ENCODE measurements at places on chromosomes 13 and 19.

- DNase-seq = no peak
Observed at GRCh38 chr13:98632961-98633360, 56.1 kb upstream of the STK24 start.

- DNase-seq = peak; percentile 96
Observed at GRCh38 chr19:38335949-38336637, 463 bp downstream of the CATSPERG start.

DNA sequence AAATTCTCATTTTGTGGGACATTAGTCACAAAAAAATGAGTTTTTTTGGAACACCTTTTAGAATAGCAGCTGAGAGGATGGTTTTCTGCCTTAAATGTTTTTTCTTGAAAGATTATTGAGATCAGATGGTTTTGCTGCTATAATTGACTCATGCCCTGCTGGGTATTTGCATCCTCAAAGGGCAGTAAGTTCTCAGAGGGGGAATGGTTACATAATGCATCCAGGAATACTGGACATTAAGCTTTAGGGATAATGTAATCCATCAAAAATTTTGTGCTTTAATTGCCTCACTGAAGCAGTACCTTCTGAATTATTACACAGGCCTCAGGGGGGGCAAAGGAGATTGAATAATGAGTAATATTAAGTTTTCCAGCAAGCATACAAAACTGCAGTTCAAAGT is 866.3 kb upstream of the SPRY2 start:
- DNase-seq = no peak

DNA sequence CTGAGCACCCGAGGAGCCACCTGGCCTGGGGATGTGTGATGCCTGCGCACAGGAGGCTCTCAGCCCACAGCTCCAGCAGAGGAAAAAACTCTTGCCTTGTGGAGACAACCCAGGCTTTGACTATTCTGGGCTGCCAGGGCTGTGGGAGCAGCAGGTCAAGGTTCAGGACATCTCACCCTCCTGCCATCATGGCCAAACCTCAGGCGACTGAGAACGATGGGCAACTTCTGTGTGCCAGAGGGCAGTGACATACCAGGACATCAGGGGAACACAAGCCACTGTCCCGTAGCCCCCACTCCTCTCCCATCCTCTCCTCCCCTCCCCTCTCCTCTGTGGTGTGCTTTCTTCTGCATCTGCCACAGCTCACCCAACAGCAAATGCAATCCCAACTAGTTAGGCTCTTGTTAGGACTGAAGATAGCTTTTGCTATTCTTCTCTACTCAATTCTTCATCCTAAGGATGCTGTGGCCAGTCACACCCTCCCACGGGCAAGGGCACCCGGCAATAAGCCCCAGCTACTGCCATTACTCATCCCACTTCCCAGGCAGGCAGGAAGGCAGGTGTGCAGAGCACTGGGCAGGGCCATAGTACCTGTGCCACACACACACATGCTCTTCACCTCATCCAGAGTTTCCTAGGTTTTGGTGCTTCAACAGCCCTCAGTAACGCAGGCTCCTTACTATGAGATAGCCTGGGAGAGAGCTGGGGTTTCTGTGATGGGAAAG is 16.8 kb downstream of the ELL start:
- no peak for DNase-seq

DNA sequence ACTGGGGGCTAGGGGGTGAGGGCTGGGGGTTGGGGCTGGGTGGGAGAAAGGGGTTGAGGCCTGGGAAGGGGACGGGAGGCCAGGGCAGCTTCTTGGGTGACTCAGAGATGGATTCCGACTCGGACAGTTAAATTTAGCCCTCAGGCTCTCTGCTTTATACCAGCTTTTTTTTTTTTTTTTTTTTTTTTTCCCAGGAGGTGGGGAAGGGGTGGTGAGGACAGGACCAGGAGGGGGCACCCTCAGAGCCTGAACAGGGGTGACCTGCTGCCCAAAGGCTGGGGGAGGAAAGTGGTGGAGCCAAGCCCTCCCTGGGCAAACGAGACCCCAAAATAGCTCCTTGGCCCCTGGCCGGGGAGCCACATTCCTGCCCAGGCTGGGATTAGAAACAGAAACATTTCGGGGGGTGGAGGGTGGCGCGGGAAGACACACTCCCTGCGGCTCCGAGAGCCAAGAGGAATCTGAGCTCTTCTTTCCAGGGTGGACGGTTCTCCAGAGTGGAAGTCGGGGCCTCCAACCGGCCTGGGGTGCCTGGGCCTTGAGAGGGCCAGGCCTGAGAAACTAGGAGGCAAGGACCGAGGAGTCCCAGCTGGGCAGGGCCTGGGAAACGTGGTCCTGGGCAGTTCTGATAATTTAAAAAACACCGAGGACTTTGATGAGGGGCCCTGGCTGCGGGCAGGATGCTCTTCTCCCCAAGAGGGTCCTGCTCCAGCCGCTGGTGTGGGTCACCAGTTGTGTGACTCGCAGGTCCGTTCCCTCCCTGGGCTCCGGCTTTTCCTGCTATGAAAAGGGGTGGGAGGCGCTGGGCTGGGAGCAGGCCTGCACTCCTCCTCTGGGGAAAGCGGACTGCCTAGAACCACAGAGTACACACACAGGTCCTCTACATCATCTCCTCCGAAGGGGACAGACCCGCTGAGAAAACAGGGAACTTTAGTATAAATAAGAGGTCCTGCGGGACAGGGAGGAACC is 813 bp upstream of the DMPK start:
- no peak for DNase-seq

DNA sequence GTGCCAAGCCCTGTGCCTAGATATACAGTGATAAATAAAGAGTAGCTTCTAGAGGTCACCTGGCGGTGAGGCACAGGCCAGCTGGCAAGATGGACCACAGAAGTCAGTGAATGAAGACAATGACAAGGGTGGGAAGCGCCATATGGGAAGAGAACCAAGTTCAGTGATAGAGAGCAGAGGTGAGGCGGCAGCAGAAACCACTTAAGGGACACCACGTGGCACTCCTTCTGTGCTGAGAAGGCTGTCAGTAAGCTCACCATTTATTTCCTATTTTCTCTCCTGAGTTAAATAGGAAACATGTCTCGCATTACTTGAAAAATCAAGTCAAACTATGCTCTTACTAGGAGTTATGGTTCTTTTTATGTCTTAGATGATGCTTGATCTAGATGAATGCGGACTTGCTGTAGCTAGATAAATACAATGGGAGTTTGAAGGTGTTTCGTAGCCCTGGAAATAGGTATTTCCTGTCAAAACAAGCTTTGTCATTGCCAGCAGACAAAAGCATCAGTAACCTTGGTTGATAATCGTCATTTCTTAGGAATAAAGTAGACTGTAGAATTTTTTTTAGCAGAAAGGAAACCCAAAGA is 17.8 kb downstream of the ALOX5AP start:
- DNase-seq = no peak
